Lung (tissue), 17 donors: ENCODE measurements at places on chromosomes 3 and 15. TPM values are rescaled to one million over a fixed set of nuclear protein-coding genes. Genes with fewer than 3 reads are reported as not detected.

DNA sequence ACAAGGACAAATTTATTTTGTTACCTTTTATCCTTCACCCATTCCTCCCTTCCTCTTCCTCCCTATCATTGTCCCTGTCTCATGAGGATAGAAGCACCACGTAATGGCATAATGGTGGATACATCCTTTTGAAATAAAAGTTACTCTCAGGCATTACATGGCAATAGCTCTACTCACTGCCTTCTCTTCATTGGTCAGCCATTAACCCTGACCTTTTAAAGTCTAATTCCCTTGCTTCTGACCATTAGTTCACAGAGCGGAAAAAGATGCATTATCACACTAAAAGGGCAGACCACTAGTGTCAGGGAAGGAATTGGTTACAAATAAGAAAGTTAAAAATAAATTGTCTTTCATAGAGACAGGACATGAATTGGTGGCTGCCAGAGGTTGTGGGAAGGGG is 54.6 kb upstream of the EIF1B start:
- peaks cover 5% of the 10 kb centered on the region for H3K4me1 ChIP-seq
- DNase-seq, result no peak
- H3K27me3 ChIP-seq, result no peaks in the 10 kb centered on the region
- H3K4me3 ChIP-seq, result no peak overlapping the region

GRCh38 chr3:54159917-54160316 is 37.6 kb downstream of the CACNA2D3 start:
- H3K4me1 ChIP-seq, result no peaks in the 10 kb centered on the region
- H3K4me3 ChIP-seq, result no peak overlapping the region
- DNase-seq, result peak; percentile 16
- H3K27me3 ChIP-seq, result no peaks in the 10 kb centered on the region
- H3K27ac ChIP-seq, result no peak overlapping the region

DNA sequence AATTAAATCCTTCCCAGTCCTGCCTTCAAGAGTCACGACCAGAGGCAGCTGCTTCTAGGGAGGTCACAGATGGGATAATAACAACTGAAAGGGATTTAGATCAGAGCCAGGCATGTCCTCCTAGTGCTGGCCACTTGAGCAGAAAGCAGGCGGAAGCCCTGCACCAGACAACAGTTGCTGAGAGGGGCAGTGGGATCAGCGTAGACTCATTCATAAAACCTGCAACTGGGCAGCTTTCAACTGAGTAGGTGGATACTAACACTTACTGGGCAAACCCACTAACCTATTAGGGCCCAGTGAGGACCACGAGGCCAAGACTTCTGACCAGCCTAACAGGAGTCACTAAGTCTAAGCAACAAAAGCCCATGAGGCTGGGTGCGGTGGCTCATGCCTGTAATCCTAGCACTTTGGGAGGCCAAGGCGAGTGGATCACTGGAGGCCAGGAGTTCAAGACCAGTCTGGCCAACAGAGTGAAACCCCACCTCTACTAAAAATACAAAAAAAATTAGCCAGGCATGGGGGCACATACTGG is 67.0 kb downstream of the DAPK2 start:
- H3K36me3 ChIP-seq, result no peaks in the 10 kb centered on the region
- no peak for DNase-seq
- H3K4me1 ChIP-seq, result peaks cover 5% of the 10 kb centered on the region
- no peak overlapping the region for H3K4me3 ChIP-seq

- H3K4me1 ChIP-seq, result no peaks in the 10 kb centered on the region
- DNase-seq, result no peak
- H3K4me3 ChIP-seq, result no peak overlapping the region
- H3K27ac ChIP-seq, result no peak overlapping the region
- H3K27me3 ChIP-seq, result no peaks in the 10 kb centered on the region
Observed at GRCh38 chr3:190058521-190059241, 62.0 kb downstream of the P3H2 start.

DNA sequence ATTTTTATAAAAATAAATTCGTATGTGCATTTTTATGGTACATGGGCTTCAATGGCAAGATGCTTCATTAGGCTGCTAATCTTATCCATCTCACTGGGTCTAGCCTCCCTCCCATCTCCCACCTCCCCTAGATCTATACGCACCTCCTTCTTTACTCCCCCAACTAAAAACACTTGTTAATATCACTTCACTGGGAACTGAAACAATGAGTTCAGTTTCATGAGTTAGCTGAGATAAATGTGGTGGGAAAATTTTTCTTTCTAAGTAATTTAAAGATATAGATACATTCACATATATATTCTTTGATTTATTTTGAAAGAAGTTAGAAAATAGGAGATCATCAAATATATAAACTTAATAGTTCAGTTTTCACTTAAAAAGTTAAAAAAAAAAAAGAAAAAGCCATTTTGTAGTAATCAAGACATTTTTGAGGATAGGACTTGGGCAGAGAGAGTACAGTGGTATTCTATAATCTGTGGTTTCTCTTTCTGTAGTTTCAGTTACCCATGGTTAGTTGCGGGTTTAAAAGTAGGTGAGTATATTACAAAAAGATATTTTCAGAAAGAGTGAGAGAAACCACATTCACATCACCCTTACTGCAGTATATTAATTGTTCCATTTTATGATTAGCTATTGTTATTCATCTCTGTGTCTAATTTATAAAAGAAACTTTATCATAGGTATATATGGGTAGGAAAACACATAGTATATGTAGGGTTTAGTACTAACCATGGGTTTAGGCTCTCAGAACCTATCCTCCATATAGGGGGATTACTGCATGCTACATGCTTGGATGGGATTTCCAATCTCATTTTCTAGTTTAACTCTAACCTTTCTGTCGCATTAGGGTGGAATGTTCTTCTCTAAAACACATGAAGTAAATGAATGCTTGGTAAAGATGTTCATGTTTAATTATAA is 316.0 kb upstream of the CBLB start:
- no peaks in the 10 kb centered on the region for H3K36me3 ChIP-seq
- no peaks in the 10 kb centered on the region for H3K27me3 ChIP-seq
- no peak for DNase-seq

GRCh38 chr3:183188895-183189462 is 26.4 kb upstream of the LAMP3 start:
- H3K36me3 ChIP-seq, result no peaks in the 10 kb centered on the region
- H3K27me3 ChIP-seq, result peaks cover 2% of the 10 kb centered on the region
- peak; percentile 44 for DNase-seq
- H3K27ac ChIP-seq, result no peak overlapping the region

GRCh38 chr3:183515968-183516851 is 39.3 kb downstream of the KLHL6 start:
- peaks cover 8% of the 10 kb centered on the region for H3K27me3 ChIP-seq
- H3K4me1 ChIP-seq, result peaks cover 8% of the 10 kb centered on the region
- H3K27ac ChIP-seq, result no peak overlapping the region
- DNase-seq, result no peak
- no peak overlapping the region for H3K4me3 ChIP-seq
- H3K36me3 ChIP-seq, result no peaks in the 10 kb centered on the region

GRCh38 chr3:123330441-123330991 is 118.4 kb downstream of the ADCY5 start:
- no peaks in the 10 kb centered on the region for H3K36me3 ChIP-seq
- H3K27ac ChIP-seq, result peak overlapping the region; percentile 70
- no peak for DNase-seq
- H3K4me3 ChIP-seq, result no peak overlapping the region
- H3K4me1 ChIP-seq, result no peaks in the 10 kb centered on the region

DNA sequence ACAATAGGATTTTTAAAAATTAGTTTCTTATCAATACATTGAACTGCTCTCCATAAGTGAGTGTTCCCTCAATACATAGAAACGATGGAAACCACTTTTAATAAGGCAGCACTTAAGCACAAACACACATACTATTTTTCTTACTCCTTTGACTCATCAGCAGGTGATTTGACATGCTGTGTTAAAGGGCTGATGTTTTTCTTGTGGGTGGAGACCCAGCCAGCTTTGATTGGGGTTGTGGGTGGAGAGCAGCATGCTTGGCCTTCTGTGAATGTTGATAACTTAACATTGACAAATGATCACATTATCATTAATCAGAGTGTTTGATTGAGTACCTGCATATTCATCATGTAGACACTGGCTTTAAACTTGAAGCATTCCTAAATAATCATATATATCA is 223.0 kb upstream of the DPH6 start:
- H3K27ac ChIP-seq, result no peak overlapping the region
- H3K27me3 ChIP-seq, result no peaks in the 10 kb centered on the region
- H3K4me1 ChIP-seq, result no peaks in the 10 kb centered on the region
- DNase-seq, result no peak
- H3K4me3 ChIP-seq, result no peak overlapping the region

- no peak overlapping the region for H3K27ac ChIP-seq
- H3K4me3 ChIP-seq, result no peak overlapping the region
Observed at GRCh38 chr3:165206454-165207266, 10.5 kb upstream of the SLITRK3 start.

GRCh38 chr3:53776494-53777101 is 69.6 kb downstream of the CHDH start:
- H3K4me1 ChIP-seq, result peaks cover 14% of the 10 kb centered on the region
- H3K4me3 ChIP-seq, result no peak overlapping the region
- H3K27ac ChIP-seq, result peak overlapping the region; percentile 52
- H3K36me3 ChIP-seq, result no peaks in the 10 kb centered on the region
- no peak for DNase-seq
- H3K27me3 ChIP-seq, result no peaks in the 10 kb centered on the region

GRCh38 chr3:30886888-30887287 is 7.6 kb downstream of the GADL1 start:
- DNase-seq, result no peak
- H3K4me3 ChIP-seq, result no peak overlapping the region
- no peak overlapping the region for H3K27ac ChIP-seq
- H3K36me3 ChIP-seq, result no peaks in the 10 kb centered on the region

- no peaks in the 10 kb centered on the region for H3K36me3 ChIP-seq
- H3K27ac ChIP-seq, result no peak overlapping the region
- H3K27me3 ChIP-seq, result no peaks in the 10 kb centered on the region
- no peak for DNase-seq
- H3K4me1 ChIP-seq, result no peaks in the 10 kb centered on the region
- H3K4me3 ChIP-seq, result no peak overlapping the region
Observed at GRCh38 chr15:43922021-43922420, 95.2 kb downstream of the WDR76 start.

- peaks cover 37% of the 10 kb centered on the region for H3K4me1 ChIP-seq
- no peaks in the 10 kb centered on the region for H3K27me3 ChIP-seq
- peak; percentile 76 for DNase-seq
- H3K4me3 ChIP-seq, result no peak overlapping the region
- no peaks in the 10 kb centered on the region for H3K36me3 ChIP-seq
- no peak overlapping the region for H3K27ac ChIP-seq
Observed at GRCh38 chr3:111314181-111314873, 227.7 kb upstream of the CD96 start.

The PRRT3 gene
- total RNA-seq, result 2.1 TPM

The PIGZ gene
- 1.4 TPM for total RNA-seq

The GOLGA8T gene
- total RNA-seq, result not detected

The CHRFAM7A gene
- 7.4 TPM for total RNA-seq

The PKM gene
- 711 TPM for total RNA-seq

The SCAANT1 gene
- not detected for total RNA-seq

The CHCHD4 gene
- 9.2 TPM for total RNA-seq

The CCRL2 gene
- total RNA-seq, result 18.9 TPM

The ZIC1 gene
- total RNA-seq, result not detected

The AADAC gene
- total RNA-seq, result 9.2 TPM

The GOLGA8Q gene
- 1.3 TPM for total RNA-seq

The FOXL2NB gene
- total RNA-seq, result not detected

The PLIN1 gene
- 0.43 TPM for total RNA-seq

The DNAJC19 gene
- total RNA-seq, result 35.6 TPM

The CCDC50 gene
- total RNA-seq, result 119 TPM
